ENCODE measurements at places on chromosomes 1 and 21.

- DNase-seq, result no peak
Observed at GRCh38 chr1:145785547-145785946, 38.3 kb downstream of the RNF115 start.

DNA sequence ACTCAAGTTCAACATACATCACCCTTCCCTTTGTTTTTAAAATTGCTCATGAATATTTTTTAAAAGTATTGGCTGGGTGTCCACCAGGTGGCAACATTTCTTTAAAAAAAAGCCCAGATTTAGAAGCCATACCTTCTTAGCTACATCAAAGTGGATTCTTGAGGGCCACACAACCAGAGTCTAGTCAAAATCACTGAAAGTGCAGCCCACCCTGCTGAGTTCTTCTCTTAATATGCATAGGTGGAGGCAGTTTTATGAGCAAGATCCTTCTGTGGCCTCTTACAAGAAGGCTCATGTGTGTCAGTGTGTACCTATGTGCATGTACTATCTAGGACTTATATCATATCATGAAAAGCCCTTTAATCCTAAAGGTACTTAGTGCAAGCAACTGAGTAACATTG, 16.9 kb upstream of the GNG12 start:
- DNase-seq, result peak; percentile 51

- DNase-seq, result peak; percentile 69
Observed at GRCh38 chr1:100862591-100862990, 32.1 kb downstream of the EXTL2 start.

GRCh38 chr1:116076831-116077230, 34.4 kb upstream of the MAB21L3 start:
- DNase-seq, result no peak

DNA sequence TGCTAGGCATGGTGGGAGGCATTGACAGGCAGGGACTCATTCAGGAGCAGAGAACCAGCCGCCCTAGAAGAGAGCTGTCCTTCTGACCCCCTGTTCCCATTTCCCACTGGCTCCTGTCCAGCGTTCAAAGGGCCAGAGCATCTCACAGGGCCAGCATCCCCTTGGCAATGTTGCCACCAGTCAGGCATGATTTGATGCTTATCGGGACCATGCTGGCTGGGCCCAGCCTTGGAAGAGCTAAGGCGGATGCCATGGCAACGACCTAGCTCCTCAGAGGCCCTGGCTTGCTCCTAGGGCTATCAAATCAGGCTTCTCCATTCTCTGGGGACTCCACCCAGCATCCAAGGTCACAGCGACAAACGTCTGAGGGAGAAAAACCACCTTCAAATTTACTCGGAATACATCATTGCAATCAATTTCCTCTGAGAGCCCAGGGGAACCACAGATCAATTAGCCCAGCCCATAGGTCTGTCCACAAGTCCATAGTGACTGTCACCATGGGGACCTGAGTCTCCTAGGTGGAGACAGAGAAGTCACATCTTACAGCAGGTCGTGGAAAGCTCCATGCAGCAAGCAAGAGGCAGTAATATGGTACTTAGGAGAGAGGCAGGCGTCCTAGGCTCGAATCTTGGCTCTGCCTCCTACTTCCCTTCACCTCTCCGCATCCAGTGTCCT, 14.1 kb upstream of the VWA5B1 start:
- no peak for DNase-seq

DNA sequence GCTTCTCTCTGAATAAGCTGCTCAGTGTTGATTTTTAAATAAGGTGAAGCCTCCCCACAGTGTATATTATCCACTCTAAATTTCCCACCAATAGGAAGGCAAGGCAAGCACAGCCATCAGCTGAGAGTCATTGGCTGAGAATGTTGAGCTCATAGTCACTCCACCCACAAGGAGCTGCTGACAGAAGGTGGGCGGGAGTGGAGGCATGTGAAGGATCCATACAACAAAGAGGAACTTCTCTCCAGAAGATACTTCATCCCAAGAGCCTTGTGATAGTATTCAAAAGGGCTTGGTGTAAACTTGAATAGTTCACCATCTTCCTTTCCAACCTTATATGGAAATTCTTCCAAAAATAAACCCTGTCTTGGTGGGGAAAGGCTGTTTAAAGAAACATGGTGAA, 42.8 kb downstream of the SAMD13 start:
- no peak for DNase-seq

DNA sequence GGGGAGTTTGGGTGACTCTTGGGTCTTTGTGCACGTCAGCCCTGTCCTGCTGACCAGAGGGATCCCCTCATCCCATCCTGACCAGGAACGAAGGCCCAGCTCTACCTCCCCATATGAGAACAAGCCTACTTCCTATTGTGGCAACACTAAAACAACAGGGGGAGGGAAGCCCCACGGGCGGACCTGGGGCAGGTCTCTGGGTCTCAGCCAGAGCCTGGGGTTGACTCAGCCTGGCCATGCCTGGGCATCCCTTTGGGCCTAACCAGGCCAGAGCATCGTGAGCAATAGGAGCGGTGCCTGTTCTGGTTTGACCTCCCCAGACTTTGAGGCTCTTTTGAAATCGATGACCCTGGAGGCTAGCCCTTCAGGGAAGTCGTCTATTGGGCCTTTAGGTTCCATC, 16.8 kb downstream of the RPS6KA1 start:
- DNase-seq, result no peak

DNA sequence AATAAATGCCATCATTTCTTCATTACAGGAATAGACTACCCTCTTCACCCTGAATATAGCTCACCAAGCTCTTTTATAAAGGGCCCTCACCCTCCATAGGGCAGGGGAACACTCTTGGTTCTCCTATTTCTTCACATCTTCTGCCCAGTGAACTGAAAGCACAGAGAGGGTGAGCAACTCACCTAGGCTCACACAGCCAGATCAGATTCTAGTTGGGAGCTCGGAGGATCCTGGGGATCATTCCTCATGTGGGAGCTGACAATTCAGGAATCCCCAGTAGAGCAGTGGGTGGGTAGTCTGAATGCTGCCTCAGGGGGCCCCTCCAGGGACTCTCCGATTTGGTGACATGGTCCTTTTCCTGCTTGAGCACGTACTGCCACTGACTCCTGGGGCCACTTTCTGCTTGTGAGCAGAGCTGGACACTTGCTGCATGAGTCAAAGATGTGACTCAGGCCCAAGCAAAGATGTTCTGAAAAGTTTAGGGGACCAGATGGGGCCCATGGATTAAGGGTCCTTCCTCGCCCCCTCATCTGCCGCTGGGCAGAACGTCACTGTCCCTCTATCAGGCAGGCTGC, 63.7 kb upstream of the WNT4 start:
- DNase-seq, result no peak

DNA sequence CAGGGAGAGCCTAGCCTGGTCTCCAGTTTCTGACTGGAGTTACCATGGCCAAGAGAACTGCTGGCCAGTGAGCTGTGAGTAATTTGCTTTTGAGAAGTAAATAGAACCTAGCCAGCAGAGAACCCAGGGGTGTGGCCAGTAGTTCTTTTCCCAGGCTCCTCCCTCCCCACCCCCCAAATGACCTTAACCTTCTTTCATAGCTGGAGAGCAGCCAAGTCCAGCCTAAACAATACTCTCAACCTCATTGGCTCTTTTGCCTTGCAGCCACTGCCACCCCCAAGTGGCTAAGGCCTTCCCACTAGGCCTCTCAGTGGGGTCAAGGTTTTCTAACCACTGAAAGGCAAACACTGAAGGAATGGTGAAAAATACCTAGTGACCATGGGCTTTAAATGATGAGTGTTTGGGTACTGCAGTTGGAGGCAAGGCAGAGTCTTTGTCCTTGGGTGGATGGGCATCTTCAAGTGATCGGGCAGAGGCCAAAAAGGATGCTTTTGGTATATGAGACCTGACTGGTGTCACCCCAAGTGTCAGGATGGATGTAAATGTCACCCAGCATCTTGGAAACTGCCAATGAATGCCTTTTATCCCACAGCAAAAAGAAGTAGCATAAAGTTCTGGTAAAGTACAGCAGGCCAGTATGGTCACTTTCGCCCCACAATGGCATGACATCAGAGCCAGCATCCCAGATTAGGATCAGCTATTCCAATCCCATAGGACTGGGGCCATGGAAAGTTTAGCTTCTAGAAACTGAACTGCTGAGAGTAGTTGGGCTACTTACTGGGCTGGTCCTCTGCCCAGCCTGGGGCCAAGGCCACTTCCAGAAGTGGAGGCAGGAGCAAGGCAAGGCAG, 3.5 kb upstream of the PIGV start:
- DNase-seq, result peak; percentile 63

- no peak for DNase-seq
Observed at GRCh38 chr1:200776949-200777348, 38.3 kb downstream of the CAMSAP2 start.

DNA sequence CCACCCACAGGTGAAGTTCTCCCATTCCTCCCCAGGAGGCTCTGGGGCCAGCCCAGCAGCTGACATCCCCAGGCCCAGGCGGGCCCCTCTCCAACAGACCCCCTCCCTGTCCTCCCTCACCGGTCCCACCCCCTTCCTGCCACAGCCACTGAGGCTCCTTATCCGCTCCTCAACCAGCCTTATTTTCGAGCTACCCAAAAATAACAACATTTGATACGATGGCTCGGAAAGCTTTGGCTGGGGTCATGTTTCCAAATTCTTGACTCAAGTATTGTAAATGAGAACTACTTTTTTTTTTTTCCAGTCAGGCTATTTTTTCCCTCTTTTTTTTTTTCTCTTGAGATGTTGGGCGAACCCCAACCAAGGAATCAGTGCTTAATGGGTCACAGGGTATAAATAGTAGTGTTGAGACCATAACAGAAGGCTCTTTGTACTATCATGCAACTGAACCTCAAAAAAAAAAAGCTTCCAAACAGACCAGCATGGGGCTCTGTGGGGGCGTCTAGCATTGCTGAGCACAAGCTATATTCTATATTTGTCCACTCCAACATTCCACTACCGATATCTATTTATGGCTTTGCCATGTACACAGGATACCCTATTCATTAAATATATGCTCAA, 27.2 kb downstream of the IRF2BP2 start:
- no peak for DNase-seq

- peak; percentile 27 for DNase-seq
Observed at GRCh38 chr1:78619803-78620579, at the start of gene IFI44L. IFI44L (plus strand) TSS chr1:78620448; CDS start chr1:78627916, 7,468 bp downstream.

GRCh38 chr21:41359286-41359685, 2.5 kb upstream of the MX2 start:
- no peak for DNase-seq

- DNase-seq, result no peak
Observed at GRCh38 chr1:246010386-246010785, 496.7 kb downstream of the SMYD3 start.

- DNase-seq, result peak; percentile 73
Observed at GRCh38 chr1:23283667-23284602, 60.1 kb downstream of the HNRNPR start.

DNA sequence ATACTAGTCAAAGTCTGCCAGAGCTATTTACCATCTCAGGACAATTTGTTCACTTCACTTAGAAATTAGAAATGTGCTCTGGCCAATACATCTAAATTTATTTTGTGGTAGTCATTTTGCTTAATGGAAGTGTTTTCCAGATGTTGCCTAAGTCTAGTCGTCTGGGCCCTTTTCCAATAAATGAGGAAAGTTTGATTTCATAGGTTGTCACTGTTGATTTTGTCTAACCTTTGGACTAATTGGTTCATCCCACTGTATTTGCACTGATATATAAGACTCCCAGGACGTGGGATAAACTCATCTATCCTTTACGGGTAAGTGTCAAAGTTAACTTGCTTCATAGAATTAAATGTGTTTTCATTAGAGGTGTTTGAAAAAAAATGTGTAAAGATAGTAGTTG, 79.1 kb downstream of the TPR start:
- DNase-seq, result no peak
